ENCODE measurements at places on chromosomes 1 and 21.
A peak's percentile ranks its signal among the peaks of the same experiment; 100 is the strongest.

- no peaks in the 10 kb centered on the region for H3K27me3 ChIP-seq
- no peak for DNase-seq
- H3K4me1 ChIP-seq = peaks cover 4% of the 10 kb centered on the region
- no peaks in the 10 kb centered on the region for H3K36me3 ChIP-seq
Measured at GRCh38 chr1:65997693-65998092, 205.0 kb downstream of the PDE4B start.

- no peak overlapping the region for H3K27ac ChIP-seq
- H3K4me3 ChIP-seq = no peak overlapping the region
- no peak for DNase-seq
- H3K36me3 ChIP-seq = no peaks in the 10 kb centered on the region
- no peaks in the 10 kb centered on the region for H3K27me3 ChIP-seq
Measured at GRCh38 chr1:46114925-46115603, 17.4 kb downstream of the PIK3R3 start.

GRCh38 chr1:116127123-116127847 lies 16.1 kb downstream of the MAB21L3 start:
- H3K4me1 ChIP-seq = no peaks in the 10 kb centered on the region
- H3K36me3 ChIP-seq = no peaks in the 10 kb centered on the region
- no peak overlapping the region for H3K27ac ChIP-seq
- no peak for DNase-seq
- no peaks in the 10 kb centered on the region for H3K27me3 ChIP-seq

DNA sequence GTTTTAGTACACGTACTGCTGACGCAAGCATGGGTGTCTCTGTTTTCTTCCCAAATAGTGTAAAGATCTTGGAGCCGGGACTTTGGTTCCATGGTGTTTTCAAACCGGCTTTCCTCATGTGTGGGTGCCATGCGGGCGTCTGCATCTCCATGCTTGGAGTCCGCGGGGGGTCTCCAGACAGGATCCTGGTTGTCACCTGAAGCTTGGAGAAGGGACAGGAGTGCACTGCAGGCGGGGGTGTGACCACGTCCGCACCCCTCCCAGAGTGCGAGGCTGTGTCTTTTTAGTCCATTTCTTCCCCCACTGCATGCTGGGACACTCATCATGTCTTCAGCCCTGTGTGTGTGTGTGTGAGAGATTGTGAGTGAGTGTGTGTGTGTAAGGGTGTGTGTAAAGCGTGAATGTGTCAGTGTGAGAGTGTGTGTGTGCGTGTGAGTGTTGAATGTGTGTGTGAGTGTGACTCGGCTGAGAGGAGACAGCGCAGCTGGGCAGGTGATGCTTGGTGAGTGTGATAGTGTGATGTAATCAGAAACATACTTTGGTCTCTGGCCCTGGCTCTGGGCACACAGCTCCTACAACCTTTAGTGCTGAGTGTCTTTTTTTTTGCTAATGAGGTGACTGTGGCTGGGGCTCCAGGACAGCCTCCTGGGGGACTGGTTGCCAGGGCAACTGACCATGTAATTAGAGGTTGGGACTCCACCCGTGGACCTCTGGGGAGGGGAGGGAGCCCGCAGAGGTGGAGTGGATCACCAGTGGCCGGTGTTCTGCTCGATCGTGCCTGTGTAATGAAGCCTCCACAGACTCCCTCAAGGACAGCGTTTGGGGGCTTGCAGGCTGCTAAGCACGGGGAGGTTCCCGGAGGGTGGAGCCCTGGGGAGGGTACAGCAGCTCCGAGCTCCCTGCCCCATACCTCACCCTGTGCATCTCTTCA lies 55.1 kb downstream of the AGPAT3 start:
- H3K4me1 ChIP-seq = peaks cover 31% of the 10 kb centered on the region
- no peak for DNase-seq
- no peak overlapping the region for H3K4me3 ChIP-seq

DNA sequence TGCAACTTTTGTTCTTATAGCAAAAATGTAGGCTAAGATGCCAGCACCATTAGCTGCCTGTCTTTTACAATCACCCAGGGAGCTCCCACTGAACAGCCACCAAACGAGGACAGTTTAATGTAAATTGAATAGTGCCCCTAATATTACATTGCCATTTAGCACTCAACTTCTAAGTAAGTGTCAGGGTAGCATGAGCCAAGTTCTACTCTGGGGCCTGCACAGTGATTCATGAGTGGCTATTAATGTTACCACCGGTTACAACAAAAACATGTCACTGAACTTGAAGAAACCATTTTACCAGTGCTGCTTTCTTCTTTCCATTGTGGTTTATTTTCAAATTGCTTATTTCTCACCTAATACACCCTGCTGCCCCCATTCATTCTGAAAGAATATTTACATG lies 295.6 kb upstream of the RRP15 start:
- DNase-seq = no peak
- no peak overlapping the region for H3K4me3 ChIP-seq
- H3K27ac ChIP-seq = no peak overlapping the region
- H3K36me3 ChIP-seq = no peaks in the 10 kb centered on the region
- no peaks in the 10 kb centered on the region for H3K27me3 ChIP-seq

GRCh38 chr1:151852733-151853132 lies 779 bp downstream of the THEM5 start:
- no peak overlapping the region for H3K4me3 ChIP-seq
- H3K36me3 ChIP-seq = no peaks in the 10 kb centered on the region
- no peaks in the 10 kb centered on the region for H3K27me3 ChIP-seq
- DNase-seq = no peak
- H3K4me1 ChIP-seq = no peaks in the 10 kb centered on the region

DNA sequence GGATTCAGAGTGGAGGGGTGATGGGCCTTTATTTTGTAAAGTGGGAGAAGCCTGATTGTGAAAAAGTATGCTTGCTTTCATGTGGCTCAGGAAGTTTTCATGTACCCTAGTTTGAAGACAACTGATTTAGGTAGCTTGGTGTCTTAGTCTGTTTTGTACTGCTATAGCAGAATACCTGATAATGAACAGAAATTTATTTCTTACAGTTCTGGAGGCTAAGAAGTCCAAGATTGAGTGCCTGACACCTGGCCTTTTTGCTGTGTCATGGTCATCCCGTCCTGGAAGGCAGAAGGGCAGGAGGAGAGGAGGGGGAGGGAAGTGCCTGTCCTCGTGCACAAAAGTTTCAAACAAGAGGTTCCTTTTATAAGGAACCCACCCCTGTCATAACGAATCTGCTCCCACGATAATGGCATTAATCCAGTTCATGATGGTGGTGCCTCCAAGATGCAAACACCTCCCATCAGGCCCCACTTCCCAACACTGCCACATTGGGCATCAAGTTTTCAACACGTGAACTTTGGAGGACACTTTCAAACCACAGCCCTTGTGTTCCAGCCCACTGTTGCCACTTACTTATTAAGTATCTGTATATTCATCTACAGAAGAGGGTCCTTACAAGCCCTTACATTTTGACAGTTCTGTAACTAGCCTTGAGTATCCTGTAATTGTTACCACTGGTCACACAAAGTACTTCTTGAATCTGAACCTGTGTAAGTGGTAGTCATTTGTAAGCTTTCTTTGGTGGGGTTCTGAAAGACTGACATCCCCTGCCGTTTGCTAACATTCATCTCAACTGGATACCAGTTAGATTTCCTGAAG lies 9.5 kb downstream of the UCK2 start:
- no peak overlapping the region for H3K27ac ChIP-seq
- H3K27me3 ChIP-seq = no peaks in the 10 kb centered on the region
- H3K4me3 ChIP-seq = no peak overlapping the region

GRCh38 chr1:11458811-11459275 lies 20.1 kb upstream of the DISP3 start:
- peak; percentile 52 for DNase-seq
- H3K27ac ChIP-seq = no peak overlapping the region
- no peak overlapping the region for H3K4me3 ChIP-seq
- peaks cover 10% of the 10 kb centered on the region for H3K27me3 ChIP-seq
- no peaks in the 10 kb centered on the region for H3K4me1 ChIP-seq

DNA sequence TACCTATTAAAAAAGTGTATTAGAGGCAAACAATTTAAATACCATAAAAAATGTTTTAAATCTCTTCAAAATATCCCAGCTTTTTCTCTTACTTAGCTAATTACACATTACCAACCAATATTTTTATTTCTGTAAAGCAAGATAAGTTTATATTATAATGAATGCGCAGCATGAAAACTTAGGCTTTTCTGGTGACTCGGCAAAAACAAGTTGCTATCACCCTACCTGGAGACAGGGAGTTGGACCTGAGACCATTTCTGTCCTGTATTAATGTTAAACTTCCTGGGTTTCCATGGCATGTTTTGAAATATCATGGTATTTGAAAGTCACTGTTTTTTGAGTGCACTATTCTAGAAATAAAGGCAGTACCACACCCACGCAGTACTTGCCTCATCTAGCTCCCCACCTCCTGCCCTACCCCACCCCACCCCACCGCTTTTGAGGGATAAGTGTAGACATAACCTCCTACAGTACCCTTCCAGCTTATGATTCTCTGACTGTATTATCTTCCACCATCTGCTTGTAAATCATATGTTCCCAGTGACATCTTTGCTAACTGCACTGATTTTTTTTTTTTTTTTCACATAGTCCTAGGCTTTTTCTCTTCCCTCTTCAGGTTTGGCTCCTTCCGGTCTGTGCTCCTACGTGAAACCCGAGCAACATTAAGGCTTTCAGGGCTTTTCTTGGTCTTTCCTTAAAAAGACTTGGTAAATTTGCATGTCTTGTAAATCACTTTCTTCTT lies 77.5 kb downstream of the PHTF1 start:
- no peak for DNase-seq
- no peak overlapping the region for H3K4me3 ChIP-seq
